H4 (cell line): ENCODE measurements at places on chromosomes 5 and 9.

GRCh38 chr5:138186002-138186447, 7.1 kb downstream of the KIF20A start:
- DNase-seq: no peak

- DNase-seq: no peak
These were observed 25.1 kb downstream of the PDGFRB start for GRCh38 chr5:150130493-150130922.

- DNase-seq: no peak
These were observed 6.9 kb downstream of the SOHLH1 start for GRCh38 chr9:135692410-135692809.

DNA sequence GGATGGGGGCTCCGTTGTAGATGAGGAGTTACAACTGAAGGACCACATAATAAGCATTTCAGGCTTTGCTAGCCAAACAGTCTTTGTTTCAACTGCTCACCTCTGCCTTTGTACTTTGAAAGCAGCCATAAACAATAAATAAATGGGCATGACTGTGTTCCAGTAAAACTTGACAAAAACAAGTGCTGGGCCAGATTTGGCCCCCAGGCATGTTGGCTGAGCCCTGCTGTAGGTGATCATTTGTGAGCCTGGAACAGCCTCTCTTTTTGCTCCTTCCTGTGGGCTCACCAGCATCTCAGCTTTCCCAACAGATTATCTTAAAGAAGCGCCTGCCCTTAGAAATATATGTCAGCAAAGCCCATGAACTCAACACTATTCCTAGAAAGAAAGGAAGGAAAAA, 149.4 kb downstream of the GOLPH3 start:
- DNase-seq: no peak

GRCh38 chr5:83510260-83510659, 38.7 kb downstream of the VCAN start:
- DNase-seq: no peak

GRCh38 chr5:17183831-17184230, 33.6 kb upstream of the BASP1 start:
- no peak for DNase-seq

DNA sequence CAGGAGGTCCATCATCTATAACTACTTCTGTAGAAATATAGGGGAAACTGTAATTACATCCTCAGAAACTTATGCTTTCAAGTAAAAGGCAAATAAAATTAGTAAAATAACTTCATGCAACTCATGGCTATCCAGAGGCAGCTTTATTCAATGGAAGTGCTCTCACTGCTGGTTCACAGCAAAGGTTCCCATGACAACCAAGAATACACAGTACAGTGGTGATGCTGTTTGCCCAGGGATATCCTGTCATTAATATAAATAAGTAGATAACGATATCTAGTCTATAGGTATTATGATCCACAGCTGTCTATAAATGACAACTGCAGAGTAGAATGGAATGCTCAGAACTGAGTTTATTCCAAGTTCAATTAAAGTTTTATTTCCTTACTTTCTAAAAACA, 390.3 kb downstream of the PDE4D start:
- DNase-seq: no peak

DNA sequence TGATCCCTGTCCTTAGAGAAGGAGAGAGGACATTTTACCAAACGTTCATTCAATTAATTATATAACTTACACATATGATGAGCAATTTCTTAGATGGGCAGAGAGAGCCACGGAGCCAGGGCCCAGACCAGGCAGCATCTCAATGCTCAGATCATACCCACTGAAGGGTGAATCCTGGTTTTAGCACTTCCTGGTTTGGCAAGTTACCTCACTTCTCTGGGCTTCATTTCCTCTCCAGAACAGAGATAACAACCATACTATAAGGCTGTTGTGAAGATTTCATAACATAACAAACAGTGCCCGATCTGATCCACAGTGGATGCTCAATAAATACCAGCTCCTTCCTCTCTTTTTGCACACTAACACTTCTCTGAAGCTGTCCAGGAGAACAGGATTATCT, 271.1 kb downstream of the DENND1A start:
- DNase-seq: no peak

DNA sequence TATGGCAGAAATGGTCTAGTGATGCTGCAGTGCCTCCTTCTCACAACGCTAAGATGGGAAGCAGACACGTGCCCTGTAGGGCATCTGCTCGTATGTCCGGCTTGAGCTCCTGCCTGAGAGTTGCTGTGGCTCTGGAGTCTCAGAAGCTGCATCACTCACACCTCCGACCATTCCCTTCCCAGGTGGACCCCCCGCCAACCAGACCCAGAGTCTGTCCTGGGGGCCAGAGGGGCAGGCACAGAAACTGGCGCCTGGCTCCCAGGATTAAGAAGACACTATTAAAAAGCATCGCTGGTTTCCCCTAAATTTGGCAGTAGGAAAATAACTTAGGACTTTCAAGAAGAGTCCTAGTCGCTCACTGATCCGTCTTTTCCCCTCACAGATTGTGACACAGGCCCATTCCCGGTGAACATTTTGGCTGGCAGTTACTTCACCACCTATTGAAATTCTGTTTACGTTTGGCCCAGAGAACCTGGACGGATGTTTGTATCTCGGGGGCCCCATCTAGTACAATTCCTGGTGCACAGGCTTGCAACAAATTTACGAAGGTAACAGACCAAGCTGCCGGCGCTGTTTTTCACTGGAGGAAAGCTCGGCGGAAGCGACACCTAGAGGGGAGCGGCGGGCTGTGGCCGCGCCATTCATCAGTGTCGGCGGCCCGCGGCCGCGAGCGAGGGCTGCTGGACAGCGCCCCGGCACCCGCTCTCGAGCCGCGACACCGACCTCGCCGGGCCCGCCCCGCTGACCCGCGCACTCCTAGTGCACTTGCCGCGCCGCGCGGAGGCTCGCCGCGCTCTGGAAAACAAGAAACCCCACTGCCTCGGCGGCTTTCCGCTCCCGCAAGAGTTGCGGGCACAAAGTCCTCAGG, 1.6 kb downstream of the FSTL4 start:
- DNase-seq: no peak

DNA sequence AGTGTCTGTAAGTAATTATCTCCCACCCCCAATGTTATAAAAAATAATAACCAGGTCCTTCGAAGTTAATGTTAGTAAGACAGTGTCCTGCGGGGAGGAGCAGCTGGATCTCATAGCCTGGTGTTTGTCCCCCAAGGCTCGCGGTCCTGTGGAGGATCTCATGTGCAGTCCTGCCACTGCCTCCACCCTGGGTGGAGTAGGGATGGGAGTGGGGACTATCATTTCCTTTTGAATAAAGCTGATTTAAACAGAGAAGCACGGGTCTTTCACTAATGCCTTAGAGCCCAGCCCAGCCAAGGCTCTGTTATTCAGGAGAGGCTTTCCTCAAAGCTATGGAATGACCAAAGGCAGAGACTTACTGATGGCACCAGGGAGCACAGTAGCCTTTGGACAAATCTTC, 40.2 kb downstream of the SUB1 start:
- DNase-seq: no peak

DNA sequence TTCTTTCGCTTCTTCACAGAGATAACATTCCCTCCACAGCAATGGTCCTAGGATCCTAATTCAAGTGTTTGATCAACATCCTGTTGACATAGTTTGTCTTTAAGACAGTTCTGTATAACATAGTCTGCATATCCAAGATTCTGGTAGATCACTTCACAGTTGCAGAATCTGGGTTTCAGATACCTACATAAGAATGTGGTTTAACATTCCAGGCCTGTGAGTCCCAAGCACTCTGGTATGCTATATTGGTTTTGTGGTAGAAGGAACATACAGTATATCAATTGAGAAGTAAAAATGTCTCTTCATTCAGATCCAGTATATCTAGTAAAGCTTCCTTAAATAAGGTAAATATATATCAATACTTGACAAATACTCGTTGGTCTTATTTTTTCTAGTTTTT, 914.2 kb upstream of the CDH6 start:
- peak; percentile 68 for DNase-seq

DNA sequence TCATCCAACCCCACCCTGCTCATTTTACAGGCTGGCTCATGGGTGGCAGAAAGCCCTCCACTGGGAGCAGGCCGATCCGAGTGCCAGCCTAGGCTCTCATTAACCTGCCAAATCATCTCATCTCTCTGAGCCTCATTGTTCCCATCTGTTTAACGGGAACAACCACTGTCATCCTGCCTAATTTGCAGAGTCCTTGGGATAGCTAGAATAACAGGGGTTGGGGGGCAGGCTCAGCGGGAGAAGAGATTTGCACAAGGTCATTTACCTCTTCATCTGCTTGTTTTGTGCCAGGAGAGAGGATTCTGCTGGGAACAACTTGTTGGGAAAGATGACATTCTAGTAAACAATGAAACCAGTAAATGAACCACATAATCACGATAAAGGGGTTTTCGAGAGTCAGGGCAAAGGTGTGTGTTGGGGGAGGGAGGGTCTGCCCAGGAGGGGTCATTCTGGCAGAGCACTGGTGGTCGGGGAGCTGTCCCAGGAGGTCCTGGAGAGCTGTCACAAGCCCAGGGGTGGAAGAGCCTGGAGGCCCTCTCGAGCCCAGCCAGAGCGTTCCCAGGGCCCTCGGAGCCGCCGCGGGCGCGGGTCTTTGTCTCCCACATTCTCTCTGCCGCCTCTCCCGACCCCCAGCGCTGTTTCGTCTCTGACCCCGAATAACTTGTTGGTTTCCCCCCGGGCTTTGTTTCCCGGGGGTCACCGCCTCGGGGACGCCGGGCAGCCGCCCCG, 22.8 kb upstream of the NDST1 start:
- no peak for DNase-seq
